ENCODE measurements at places on chromosomes 12 and 14. TPM values are rescaled to one million over a fixed set of nuclear protein-coding genes. Genes with fewer than 3 reads are reported as not detected.

The PLBD2 gene
- 11.2 TPM for total RNA-seq

DNA sequence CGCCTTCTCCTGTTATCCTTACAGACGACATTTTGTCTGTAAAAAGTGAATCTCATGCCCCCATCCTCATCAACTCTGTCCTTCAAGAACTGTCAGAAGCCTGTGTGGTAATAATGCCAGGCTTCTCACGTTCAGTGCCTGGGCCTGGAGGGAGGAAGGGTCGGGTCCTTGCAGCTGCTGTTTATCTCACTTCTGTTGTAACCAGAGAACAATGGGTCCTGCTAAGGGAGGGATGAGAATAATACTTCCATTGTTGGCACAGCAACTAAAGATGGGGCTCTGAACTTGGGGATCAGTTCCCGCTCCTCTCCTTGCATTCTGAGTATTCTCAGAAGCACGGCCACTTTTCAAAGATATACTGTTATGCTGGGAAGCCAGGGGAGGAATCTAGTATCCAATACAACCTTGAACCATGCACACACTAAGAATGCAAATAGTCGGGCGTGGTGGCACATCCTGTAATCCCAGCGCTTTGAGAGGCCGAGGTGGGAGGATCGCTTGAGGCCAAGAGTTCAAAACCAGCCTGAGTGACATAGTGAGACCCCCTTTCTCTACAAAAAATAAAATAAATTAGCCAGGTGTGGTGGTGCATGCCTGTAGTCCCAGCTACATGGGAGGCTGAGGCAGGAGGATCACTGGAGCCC lies 38.8 kb upstream of the NINJ2 start:
- no peak for DNase-seq
- H3K4me3 ChIP-seq = no peak overlapping the region
- peaks cover 15% of the 10 kb centered on the region for H3K36me3 ChIP-seq
- H3K27me3 ChIP-seq = no peaks in the 10 kb centered on the region
- peaks cover 26% of the 10 kb centered on the region for H3K4me1 ChIP-seq

- DNase-seq = no peak
- peaks cover 12% of the 10 kb centered on the region for H3K4me1 ChIP-seq
- H3K36me3 ChIP-seq = no peaks in the 10 kb centered on the region
- H3K27me3 ChIP-seq = peaks cover 19% of the 10 kb centered on the region
- no peak overlapping the region for H3K27ac ChIP-seq
Observed at GRCh38 chr14:99758121-99758821, 34.9 kb upstream of the EML1 start.

DNA sequence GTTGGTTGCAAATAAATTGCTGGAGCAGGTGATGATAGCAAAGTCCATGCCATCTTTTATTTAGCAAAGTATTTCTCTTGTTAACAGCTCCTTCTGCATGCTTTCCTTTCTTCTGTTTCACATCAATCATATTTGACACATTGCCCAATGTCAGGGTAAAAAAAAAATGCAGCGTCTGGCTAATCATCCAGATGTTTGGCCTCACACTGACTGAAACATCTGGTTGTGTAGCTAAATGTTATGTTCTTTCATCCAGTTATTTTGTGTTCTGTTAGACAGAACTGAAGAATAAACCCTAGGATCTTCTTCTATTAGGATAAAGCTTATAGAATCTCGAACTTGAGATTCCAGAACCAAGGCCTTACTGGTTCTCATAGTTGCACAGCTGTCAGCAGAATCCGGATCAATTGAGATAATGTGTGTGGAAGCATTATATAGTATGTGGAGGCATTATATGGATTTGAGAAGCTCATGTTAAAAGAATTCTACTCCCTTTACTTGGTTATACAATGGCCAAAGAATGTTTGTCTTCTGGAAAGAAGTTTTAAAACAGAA lies 859.2 kb downstream of the DIO2 start:
- H3K27ac ChIP-seq = no peak overlapping the region
- H3K36me3 ChIP-seq = no peaks in the 10 kb centered on the region
- no peaks in the 10 kb centered on the region for H3K27me3 ChIP-seq
- no peaks in the 10 kb centered on the region for H3K4me1 ChIP-seq
- no peak for DNase-seq

The C12orf50 gene
- not detected for total RNA-seq

DNA sequence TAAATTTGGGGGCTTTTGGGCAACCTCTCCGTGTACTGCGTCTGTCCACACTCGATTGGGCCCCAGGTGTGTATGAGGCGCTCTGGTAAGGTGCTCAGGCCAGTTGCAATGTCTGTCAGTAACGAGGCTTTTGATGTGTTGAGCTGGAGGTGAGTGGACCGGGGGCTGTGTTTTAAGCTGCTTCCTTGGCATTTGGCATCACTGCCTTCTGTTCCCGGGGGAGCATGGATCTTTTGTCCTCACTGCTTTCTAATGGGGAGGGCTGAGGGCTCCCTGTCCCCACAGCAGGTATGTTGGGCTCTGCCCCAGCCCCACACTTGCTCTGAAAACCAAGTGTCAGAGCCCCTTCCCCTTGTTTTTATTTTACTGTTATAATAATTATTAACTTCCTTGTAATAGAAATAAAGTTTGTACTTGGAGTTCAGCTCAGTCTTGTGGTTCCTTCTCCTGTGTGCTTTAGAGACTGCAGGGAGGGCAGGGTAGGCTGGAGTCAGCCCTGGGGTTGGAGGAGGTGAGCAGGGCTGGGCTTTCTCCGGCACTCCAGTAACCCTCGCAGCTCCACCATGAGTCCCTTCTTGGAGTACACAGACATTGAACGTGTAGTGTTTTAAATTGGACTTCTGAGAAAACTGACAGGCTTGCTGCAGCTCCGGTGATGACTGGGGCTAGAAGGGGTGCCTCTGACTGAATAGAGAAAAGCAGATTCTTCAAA lies 28.0 kb downstream of the TRAFD1 start:
- no peak overlapping the region for H3K4me3 ChIP-seq
- H3K27ac ChIP-seq = no peak overlapping the region
- peaks cover 76% of the 10 kb centered on the region for H3K36me3 ChIP-seq

The KLRG1 gene
- 5.6 TPM for total RNA-seq

The CABP1 gene
- total RNA-seq = not detected

- H3K27me3 ChIP-seq = no peaks in the 10 kb centered on the region
- H3K27ac ChIP-seq = no peak overlapping the region
- no peaks in the 10 kb centered on the region for H3K36me3 ChIP-seq
Observed at GRCh38 chr12:99810718-99811593, 163.4 kb downstream of the GARIN6 start.

The CACNA1C gene
- total RNA-seq = 0.26 TPM

DNA sequence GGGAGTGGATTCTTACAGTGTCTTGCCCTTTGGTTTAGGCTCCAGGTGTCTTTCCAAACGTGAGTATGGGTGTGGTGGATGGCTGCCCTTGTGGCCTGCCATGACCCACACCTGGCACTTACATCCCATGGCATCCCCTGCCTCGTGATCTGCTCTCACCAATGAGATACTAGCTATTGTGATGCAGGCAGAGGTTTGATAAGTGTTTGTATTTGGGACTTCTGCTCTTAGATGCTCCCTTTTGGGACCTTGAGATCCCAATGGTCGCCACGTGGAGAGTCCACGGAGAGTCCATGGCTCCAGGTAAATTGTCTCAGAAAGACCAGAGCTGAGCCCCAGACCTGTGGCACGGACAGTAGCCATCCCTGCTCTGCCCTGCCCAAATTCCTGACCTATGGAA lies 62.5 kb downstream of the MDM2 start:
- no peaks in the 10 kb centered on the region for H3K36me3 ChIP-seq
- no peak for DNase-seq
- no peaks in the 10 kb centered on the region for H3K4me1 ChIP-seq
- H3K27ac ChIP-seq = no peak overlapping the region
- H3K4me3 ChIP-seq = no peak overlapping the region

- H3K4me1 ChIP-seq = peaks cover 13% of the 10 kb centered on the region
- H3K27me3 ChIP-seq = no peaks in the 10 kb centered on the region
- H3K36me3 ChIP-seq = peaks cover 2% of the 10 kb centered on the region
- H3K27ac ChIP-seq = no peak overlapping the region
- no peak overlapping the region for H3K4me3 ChIP-seq
Observed at GRCh38 chr12:26723379-26724308, 109.3 kb downstream of the ITPR2 start.

GRCh38 chr14:90382491-90383125 lies 14.2 kb upstream of the CALM1 start:
- H3K4me3 ChIP-seq = no peak overlapping the region
- no peaks in the 10 kb centered on the region for H3K27me3 ChIP-seq
- peak; percentile 80 for DNase-seq
- no peak overlapping the region for H3K27ac ChIP-seq

The CLEC4C gene
- not detected for total RNA-seq

DNA sequence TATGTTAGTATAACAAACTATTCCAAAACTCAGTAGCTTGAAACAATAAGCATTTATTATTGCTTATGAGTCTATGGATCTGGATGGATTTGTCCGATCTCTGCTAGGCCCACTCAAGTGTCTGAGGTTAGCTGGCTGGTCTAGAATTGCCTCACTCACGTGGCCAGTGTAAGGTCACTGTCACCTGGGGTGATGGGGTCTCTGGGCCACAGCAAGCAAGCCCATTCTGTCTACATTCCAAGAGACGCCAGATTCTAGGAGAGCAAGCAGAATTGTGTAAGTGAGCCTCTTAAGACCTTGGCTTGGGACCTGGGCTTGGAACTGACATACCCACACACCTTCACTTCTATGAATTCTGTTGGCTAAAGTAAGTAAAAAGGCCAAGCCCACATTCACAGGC lies 80.2 kb downstream of the STON2 start:
- no peak overlapping the region for H3K4me3 ChIP-seq
- H3K27me3 ChIP-seq = peaks cover 11% of the 10 kb centered on the region
- no peaks in the 10 kb centered on the region for H3K4me1 ChIP-seq
- no peak overlapping the region for H3K27ac ChIP-seq

The TMEM132C gene
- not detected for total RNA-seq

The ESR2 gene
- total RNA-seq = 0.49 TPM

GRCh38 chr14:67541448-67542387 lies 8.6 kb downstream of the PLEKHH1 start:
- DNase-seq = no peak
- no peak overlapping the region for H3K27ac ChIP-seq
- H3K4me1 ChIP-seq = no peaks in the 10 kb centered on the region
- no peak overlapping the region for H3K4me3 ChIP-seq
- peaks cover 69% of the 10 kb centered on the region for H3K27me3 ChIP-seq
- H3K36me3 ChIP-seq = peaks cover 3% of the 10 kb centered on the region

DNA sequence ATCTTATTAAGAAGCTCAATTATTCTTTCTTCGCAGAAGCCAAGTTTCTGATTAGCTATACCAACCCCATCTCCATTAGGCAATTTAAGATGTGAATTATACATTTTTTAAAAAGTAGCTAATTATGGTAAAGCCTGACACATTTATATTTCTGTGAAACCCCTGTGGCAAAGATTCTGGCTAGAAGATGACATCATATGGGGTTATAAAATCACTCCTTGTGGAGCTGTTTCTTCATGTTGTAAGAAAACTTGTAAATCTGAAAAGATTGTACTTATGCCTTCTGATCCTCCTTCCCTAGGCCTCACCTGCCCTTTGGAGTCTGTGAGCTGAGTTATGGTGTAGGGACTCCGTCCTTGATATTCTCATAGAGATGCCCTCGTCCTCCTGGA lies 78.1 kb downstream of the CHST11 start:
- H3K4me3 ChIP-seq = no peak overlapping the region
- H3K27ac ChIP-seq = no peak overlapping the region
- no peak for DNase-seq
- peaks cover 49% of the 10 kb centered on the region for H3K4me1 ChIP-seq

The ACRBP gene
- total RNA-seq = 2.0 TPM

- DNase-seq = no peak
- H3K4me3 ChIP-seq = no peak overlapping the region
- H3K4me1 ChIP-seq = no peaks in the 10 kb centered on the region
- no peaks in the 10 kb centered on the region for H3K27me3 ChIP-seq
Observed at GRCh38 chr14:66137081-66137480, 349.1 kb upstream of the CCDC196 start.

- no peaks in the 10 kb centered on the region for H3K36me3 ChIP-seq
- no peak for DNase-seq
- no peaks in the 10 kb centered on the region for H3K27me3 ChIP-seq
- no peak overlapping the region for H3K4me3 ChIP-seq
Observed at GRCh38 chr12:85920324-85920947, 46.3 kb downstream of the NTS start.

The EGLN3 gene
- 5.0 TPM for total RNA-seq

The KCNC2 gene
- not detected for total RNA-seq
